Thymus (tissue), 14 donors: ENCODE measurements at places on chromosomes 2 and 18.

DNA sequence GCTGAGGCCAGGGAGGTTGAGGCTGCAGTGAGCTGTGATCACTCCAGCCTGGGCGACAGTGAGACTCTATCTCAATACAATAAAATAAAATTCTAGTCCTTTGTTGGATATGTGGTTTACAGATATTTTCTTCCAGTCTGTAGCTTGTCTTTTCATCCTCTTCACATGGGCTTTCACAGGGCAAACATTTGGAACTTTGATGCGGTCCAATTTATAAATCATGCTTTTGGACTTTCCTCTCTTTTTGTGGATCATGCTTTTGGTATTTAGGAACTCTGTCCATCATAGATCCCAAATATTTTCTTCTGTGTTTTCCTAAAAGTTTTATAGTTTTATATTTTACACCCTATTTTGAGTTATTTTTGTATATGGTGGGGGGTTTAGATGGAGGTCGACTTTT is 14.9 kb downstream of the RAB10 start:
- DNase-seq, result no peak

GRCh38 chr2:166230024-166230723 is 102.4 kb upstream of the SCN1A start:
- no peak for DNase-seq

GRCh38 chr2:32900246-32900973 is 46.3 kb upstream of the LTBP1 start:
- no peak for DNase-seq

GRCh38 chr2:24123195-24123921 is at the start of the genes FAM228B and PFN4:
Gene FAM228B, plus strand, starts transcription at chr2:24123469. Its CDS starts 893 bp downstream, at chr2:24124362.
Gene PFN4, minus strand, starts transcription at chr2:24123334. Its CDS starts 799 bp downstream, at chr2:24122535.
- peak; percentile 63 for DNase-seq

DNA sequence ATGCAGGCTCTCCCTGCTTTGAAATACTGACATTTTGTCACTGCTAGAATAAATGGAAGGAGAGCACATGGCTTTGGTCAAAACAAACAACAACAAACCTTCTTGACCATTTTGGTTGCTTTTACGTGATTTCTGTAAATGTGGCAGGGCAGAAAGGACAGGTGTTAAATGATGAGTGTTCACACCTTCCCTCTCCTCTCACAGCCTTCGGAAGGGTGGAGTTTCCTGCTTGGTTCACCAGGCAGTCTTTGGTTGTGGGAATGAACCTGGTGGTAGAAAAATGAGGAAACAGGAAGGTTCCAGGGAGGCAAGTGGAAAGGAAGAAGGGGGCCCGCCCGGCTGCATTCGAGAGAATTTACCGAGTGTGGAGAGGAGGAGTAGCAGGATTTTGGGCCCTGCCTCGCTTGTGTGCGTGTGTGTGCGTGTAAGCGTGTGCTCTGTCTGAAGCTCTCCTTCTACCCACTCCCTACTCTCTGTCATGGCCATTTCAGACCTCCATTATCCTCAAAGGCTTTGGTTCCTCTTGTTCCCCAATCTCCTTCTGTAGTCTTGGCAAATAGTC is 23.7 kb upstream of the SPP2 start:
- no peak for DNase-seq

- peak; percentile 55 for DNase-seq
Observed at GRCh38 chr2:128525653-128526052, 207.0 kb upstream of the HS6ST1 start.

DNA sequence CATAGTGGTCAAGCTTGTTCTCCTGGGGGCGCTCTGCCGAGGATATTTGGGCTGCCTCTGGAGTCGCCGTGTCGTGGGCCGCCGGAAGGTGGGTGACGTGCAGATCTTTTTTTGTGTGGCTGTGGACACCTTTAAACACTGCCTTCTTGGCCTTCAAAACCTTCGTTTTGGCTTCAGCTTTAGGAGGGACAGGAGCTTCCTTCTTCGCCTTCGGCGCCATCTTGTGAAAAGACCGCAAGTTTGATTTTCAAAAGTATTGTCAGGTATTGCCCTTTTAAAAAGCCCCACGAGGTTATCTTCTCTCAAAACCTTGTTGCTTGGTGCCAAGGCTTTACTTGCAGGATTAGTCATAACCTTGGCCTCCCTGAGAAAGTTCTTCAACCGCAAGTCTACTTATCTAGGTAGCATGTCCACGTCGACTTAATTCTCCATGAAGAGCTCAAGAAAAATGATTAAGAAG is 20.8 kb downstream of the LAMA3 start:
- no peak for DNase-seq

DNA sequence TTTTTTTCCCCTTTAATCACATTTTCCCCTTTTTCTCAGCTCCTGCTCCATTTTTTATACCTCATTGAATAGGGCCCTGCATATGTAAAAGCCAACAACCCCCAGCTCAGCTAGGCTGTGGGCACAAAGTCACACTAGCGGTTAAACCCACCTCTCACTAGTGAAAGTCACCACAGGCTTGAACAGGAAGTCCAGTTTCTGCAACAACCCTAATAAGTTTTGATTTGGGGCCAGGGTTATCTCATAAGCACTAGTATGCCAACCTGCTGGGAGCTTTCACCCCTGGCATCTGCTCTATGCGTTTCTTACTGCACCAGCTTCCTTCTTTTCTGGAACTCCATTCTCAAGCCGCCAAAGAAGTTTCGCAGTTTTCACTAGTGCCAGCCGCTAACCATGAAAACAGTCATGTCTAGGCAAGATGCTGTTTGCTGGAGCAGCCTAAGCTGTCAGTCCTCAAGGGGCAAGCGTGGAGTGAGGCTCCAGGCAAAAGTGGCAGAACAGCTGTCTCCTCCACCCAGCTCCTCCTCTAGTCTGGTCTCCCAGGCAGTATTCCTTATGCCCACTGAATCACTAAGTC is 197.0 kb upstream of the MEIS1 start:
- DNase-seq, result no peak

DNA sequence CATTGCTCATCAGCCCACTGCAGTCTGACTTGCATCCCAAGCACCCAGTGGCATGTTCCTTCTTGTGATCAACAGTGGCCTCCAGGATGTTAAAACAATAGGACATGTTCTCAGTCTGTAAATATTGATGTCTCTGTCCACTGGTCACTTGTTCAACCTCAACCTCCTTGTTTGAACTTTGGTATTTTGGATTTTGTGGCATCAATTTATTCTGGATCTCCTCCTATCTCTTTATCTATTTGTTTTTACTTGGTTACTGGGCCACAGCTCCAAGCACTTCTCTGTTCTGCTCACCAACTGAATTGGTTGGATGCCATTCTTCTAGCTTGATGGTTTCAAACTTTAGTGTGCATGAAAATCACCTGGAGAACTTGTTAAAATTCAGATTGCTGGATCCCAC is 1414.8 kb upstream of the CELF4 start:
- no peak for DNase-seq
